ENCODE measurements at places on chromosomes 6 and 20. TPM values are rescaled to one million over a fixed set of nuclear protein-coding genes. Genes with fewer than 3 reads are reported as not detected.

The MEI4 gene
- total RNA-seq: 0.73 TPM

The BLTP3A gene
- total RNA-seq: 11.8 TPM

The FAM209A gene
- total RNA-seq: not detected

The SPATA25 gene
- 2.5 TPM for total RNA-seq

The PPP1R16B gene
- total RNA-seq: 13.0 TPM

The TUBB2B gene
- 1,395 TPM for total RNA-seq

The PRL gene
- 0.54 TPM for total RNA-seq

The BANF2 gene
- total RNA-seq: not detected

The SIM1 gene
- total RNA-seq: not detected

The CD93 gene
- total RNA-seq: 15.9 TPM

The C6orf15 gene
- not detected for total RNA-seq

The GINS1 gene
- total RNA-seq: 12.1 TPM

All from cerebellum (tissue), 4 donors.